Stimulated activated CD8-positive, alpha-beta memory T cell treated with anti-CD3 and anti-CD28 coated beads, Interleukin-15, amount 100 ng/mL, for 24 hours (primary cell): ENCODE measurements at places on chromosomes 5 and 9.

DNA sequence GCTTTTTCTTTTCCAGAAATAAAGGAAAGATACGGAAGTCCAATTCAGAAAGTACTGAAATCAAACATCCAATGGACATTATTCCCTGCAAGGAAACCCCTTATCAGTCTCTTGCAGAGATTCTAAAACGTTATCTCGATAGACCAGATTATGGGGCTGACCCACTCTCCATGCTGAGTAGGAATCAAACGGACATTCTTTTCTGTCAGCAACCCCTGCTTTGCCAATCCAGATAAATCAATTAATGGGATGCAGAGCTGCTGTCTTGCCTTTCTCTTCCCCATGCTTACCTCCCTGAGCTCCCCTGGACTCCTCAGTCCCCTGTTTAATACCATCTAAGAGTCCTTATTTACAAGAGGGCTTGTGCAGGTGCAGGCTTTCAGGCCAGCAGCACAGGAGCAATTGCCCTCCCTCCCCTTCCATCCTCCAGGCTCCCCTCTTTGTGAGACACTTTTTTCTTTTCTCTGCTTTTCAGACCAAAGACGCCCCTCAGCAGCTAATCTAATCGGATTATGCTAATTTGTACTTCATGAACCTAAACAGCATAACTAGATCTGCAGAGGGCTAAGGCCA is 14.2 kb downstream of the TAL2 start:
- no peak for DNase-seq

DNA sequence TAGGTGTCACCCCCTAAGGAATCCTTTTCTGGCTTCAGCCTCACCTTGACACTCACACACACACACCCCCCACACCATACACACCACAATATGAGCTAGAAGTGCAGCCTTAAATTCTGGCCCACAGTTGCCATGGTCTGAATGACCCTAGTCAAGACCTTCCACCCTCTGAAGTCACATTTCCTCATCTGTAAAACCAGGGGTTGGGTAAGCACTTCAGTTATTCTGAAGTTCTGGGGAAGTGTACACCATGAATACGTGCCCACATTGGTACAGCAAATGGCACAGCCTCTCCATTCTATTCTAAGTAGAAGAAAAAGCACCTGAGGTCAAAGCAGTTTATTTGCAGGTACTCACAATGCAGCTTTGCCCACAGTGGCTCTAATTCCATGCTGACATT is 372.8 kb upstream of the KLF4 start:
- no peak for DNase-seq

DNA sequence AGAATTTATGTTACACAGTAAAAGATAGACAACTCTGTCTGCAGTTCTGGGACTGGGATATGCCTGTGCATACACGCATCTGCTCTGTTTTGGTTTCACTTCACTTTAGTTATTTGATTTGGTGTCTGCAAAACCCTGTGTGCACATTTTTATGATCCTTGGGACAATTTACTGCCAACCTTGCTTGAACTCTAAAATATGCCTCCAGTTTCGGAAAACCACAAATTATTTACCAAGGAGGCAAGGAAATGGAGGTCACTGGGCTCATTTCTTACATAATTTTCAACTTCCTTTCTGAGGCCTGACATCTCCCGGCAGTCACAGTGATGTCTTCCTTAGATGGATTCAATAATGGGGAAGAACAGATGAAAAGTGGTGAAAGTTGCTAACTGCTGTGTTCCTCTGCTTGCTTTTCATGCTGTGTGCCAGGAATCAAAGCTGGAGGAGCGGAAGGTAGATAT is 61.2 kb upstream of the TAF11L2 start:
- DNase-seq: no peak

GRCh38 chr9:110157823-110158664 is 49.9 kb downstream of the C9orf152 start:
- DNase-seq: no peak

DNA sequence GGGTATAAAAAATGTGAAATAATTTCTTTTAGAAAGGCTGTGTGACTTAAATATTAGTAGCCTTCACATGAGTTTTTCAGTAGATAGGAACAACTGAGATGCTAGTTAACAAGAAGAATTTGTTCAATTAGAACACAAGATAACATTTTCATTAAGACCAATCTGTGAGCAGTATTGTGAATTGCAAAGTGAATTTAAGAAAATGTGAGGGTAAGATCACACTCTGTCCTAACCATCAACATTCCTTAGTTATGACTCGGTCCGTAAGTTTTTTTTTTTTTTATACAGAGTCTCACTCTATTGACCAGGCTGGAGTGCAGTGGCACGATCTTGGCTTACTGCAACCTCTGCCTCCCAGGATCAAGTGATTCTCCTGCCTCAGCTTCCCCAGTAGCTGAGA is 180.2 kb upstream of the EGFLAM start:
- no peak for DNase-seq

- no peak for DNase-seq
These were observed 17.8 kb upstream of the DPM2 start for GRCh38 chr9:127955294-127956015.

GRCh38 chr5:132012371-132013005 is 1.0 kb upstream of the ACSL6 start:
- no peak for DNase-seq

DNA sequence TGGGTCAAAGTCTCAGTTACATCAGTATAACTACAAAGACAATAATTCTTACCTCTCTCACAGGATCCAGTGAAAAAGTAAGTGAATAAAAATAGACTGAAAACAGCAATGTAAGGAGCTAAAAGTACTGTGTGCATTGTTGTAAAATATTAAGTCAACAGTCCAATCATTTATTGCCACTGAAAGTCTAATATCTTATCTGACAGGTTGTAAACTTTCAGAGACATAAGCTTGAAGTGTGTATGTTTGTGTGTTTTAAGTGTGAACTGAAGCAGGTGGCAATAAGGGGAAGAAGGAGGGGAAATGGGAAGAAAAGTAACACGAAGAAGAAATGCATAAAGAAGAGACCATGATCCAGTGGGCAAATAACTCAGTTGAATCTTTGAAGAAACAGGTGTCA is 229.7 kb upstream of the TAS2R1 start:
- no peak for DNase-seq

DNA sequence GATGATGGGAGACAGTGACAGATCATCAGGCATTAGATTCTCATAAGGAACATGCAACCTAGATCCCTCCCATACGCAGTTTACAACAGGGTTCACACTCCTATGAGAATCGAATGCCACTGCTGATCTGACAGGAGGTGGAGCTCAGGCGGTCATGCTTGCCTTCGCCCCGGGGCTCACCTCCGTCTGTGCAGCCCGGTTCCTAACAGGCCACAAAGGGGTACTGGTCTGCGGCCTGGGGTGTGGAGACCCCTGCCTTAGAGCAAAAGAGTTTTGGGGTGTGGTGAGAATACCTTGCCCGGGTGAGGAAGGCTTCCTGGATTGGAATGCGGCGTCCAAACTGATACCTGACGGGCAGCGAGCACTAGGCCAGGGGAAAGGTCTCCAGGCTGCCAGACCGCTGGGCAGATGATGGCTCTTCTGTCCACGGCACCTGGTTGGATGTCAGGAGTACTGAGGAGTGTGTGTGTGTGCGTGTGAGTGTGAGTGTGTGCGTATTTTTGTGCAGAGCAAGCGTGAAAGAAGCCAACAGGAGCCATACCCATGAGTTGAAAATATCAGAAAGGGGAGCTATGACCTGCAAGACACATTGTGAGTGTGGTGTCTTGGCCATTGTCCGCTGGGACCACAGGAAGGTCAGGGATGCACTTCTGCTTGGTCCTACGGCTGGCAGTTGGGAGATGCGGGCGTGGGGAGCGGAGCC is 55.4 kb downstream of the ACER2 start:
- DNase-seq: no peak

DNA sequence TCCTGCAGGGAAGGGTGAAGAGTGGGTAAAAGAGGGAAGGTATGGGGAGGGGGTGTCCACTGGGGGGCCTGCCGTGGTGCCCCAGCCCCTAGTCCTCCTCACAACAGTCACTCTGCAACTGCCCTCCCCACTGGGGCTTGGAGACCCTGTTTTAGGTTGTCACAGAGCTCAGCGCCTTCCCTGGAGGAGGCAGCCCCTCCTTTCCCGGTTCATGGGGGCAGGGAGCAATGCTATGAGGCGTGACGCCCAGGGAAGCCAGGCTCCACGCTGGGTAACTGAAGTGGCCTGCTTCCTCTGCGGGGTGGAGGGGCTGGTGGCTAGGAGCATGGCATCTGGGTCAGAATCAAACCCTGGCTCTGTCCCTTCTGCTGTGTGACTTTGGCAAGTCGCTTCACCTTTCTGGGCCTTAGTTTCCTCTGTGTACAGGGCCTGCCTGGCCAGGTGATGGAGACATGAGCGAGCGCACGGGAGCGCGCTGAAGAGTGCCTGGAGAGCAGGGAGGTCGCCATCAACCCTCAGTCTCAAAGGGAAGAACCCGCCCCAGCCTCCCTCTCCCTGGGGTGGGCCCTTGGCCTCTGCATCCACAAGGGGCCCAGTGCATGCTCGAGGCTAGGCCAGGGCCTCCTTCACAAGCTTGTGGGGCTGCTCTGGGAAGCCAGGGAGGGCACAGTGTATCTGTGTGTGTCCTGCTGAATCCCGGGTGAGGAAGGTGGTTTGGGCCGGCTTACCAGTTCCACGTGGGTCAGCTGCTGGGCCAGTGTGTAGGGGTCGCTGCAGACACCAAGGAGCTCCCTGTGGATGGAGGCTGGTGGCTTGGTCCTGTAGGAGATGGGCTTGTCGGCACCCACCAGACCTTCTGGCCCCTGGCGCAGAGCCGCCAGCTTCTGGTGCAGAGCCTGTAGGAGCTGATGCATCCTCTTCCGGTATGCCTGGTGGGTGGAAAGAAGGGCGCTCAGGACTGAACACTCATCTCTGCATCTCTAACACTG is 56.4 kb upstream of the RNF130 start:
- DNase-seq: no peak

DNA sequence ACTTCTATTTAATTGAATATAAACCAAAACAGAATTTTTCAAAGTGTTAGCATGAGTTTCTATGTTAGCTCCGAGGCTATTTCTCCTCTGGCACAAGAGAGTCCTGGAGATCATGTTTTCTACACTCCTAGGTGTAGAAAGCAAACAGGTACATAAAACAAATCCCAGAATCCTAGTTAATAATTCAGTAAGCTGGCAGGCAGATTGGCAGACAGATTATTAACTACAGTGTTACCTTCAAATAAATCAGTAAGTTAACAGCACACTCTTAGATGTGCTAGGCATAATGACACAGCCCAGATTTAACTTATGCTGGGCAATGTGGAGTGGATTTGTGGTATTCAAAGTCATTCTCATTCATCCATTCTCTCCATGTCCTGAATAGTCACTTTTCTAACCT is 282.8 kb upstream of the RPS23 start:
- DNase-seq: no peak

- DNase-seq: no peak
These were observed 8.5 kb upstream of the RXFP3 start for GRCh38 chr5:33927685-33928084.

GRCh38 chr9:94894094-94894699 is 167.7 kb downstream of the AOPEP start:
- DNase-seq: no peak

GRCh38 chr5:177984584-177985206 is 11.3 kb downstream of the PROP1 start:
- DNase-seq: no peak

DNA sequence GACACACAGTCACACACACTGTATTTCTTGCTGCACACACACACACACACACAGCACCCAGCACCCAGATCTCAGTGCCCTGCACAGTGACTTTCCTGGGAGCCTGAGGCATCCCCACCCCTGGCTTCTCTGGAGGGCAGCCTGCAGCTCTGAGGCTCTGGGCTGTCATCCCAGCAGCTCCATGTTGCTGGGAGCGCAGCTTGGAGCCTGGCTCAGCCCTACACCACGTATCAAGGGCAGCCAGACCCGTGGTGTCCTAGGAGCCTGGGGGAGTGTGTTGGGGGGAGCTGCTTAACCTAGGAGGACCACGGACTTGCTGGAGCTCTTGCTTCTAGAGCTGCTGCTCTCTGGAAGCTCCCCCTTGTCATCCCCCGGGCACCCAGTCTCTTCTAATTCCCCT is 5.2 kb downstream of the IER5L start:
- no peak for DNase-seq

DNA sequence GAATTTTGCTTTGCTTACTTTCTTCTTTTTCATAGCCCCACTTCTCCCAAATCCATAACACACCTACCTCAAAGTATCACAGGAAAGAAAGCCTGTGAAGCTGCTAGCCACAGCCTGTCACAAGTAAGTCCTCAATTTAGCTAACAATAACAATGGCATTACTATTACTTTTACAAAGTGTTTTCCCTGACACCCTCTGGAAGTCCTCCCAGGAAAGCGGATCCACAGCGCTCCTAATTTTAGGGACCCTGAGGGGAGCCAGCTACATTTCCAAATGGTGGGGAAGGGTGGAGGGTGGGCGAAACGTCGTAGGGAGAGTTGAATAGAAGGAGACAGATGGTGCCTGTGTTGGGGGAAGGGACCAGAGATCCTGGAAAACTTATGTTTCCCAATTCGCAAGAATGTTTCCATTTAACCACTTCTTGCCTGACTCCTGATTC is 523 bp upstream of the WWC1 start:
- DNase-seq: no peak

- DNase-seq: no peak
These were observed 9.0 kb downstream of the TOR1B start for GRCh38 chr9:129811967-129812363.

- no peak for DNase-seq
These were observed 15.2 kb downstream of the FNBP1 start for GRCh38 chr9:130027533-130028365.

DNA sequence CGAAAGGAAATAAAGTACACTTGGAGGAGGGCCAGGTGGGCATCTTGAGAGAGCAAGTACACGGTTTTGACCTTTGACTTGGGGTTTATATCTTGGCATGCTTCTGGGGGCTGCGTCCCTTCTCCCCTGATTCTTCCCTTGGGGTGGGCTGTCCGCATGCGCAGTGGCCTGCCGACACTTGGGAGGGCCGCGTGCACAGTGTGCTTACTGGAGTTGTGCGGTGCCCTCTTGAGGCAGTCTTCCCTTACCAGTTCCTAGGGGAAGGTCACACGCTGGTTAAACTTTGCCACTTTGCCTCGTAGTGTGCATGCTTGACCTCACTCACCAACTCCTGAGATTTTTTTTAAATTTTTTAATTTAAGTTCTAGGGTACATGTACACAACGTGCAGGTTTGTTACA is 4.3 kb upstream of the CLPTM1L start:
- no peak for DNase-seq

- DNase-seq: no peak
These were observed 978 bp downstream of the P4HA2 start for GRCh38 chr5:132226516-132227234.

DNA sequence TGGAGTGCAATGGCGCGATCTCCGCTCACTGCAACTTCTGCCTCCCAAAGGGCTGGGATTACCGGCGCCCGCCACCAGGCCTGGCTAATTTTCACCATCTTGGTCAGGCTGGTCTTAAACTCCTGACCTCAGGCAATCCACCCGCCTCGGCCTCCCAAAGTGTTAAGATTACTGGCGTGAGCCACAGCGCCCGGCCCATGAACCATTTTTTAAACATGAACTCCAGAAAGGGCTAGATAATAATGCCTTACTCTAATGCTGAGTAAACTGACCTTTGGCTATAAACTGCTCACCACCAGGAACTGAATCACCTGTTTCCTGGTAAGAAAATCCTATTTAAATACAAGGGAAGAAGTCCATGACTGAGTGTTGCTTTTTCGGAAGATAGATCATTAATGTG is 23.2 kb upstream of the DAB2 start:
- no peak for DNase-seq

- no peak for DNase-seq
These were observed 2.4 kb upstream of the PITX1 start for GRCh38 chr5:135036405-135036804.

GRCh38 chr5:167720259-167720658 is 571.2 kb upstream of the WWC1 start:
- DNase-seq: no peak
